ENCODE measurements at places on chromosomes 5 and 9.

DNA sequence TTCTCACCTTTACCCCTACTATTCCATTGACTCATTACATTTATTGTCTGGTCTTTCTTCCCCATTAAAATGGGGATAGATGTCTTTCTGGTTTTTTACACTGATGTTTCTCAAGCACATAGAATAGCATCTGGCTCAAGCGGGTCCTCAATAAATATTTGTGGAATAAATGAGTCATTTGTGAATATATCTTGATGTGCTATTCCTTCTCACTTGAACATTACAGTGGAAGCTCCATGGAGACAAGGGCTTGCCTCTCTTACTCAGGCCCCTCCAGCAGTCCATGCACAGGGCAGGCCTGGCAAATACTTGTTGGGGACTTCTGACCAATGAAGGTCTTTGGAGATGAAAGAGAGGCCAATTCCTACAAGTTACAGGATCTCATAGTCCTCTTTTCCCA, 151.7 kb upstream of the TAS2R1 start:
- DNase-seq = peak; percentile 57

- peak; percentile 29 for DNase-seq
These were observed 23.3 kb downstream of the MCTP1 start for GRCh38 chr5:95261437-95262175.

- DNase-seq = no peak
These were observed 530.5 kb downstream of the MTRR start for GRCh38 chr5:8399471-8399870.

GRCh38 chr5:96969366-96969765, 33.5 kb downstream of the LNPEP start:
- no peak for DNase-seq

DNA sequence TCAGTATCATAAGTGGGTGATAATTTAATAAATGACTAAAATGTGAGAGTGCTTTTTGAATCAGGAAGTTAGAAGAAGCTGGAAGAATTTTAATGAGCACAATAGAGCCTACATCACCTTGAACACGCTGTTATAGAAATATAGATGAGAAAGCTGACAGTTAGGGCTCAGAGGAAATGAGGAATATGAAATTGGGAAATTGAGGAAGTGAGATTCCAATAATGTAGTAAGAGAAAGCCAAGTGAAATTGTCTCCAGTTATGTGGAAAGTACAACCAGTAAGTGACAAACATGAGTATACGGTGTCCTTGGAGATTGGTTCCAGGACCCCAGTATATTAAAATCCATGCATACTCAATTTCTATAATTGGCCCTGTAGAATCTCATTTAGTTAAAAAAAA, 235.9 kb upstream of the FAM174A start:
- DNase-seq = no peak

- DNase-seq = no peak
These were observed 217.6 kb downstream of the ROR2 start for GRCh38 chr9:91732187-91733005.

DNA sequence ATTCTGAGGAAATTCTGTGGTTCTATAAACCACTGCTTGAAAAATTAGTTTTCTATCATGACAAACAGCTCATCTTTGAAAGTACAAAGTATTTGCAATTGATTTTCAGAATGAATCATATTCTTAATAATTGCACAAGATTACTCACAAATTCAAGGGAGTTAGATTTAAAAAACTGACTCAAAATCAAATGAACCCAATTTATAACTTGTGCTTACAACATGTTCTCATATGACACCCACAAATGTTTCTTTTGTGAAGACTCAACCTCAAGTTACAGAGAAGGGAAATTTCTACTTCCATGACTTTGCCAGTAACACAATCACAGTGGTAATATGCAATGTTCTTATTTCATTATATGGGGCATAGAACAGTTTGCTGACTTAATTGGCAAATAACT, 272.0 kb upstream of the ACTBL2 start:
- DNase-seq = no peak

DNA sequence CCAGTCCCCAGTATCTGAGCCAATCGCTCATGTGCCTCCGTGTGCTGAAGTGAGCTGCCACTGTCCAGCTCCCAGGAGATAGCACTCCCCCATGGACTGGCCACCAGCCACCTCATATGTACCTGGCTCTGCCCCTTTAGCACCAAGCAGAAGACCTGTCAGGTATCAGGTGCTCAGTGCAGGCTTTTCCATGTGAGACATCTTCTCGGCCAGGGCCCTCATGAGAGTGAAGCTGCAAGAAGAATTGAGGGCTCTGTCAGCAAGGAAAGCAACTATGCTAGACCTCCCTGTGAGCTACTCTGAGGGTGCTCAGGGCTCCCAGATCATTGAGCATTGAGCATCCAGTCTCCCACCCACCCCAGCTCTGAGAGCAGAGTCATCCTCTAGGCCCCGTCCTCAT, 264.2 kb upstream of the ADAMTS16 start:
- no peak for DNase-seq
